ENCODE measurements at places on chromosomes 6 and 20.
A peak's percentile ranks its signal among the peaks of the same experiment; 100 is the strongest.

DNA sequence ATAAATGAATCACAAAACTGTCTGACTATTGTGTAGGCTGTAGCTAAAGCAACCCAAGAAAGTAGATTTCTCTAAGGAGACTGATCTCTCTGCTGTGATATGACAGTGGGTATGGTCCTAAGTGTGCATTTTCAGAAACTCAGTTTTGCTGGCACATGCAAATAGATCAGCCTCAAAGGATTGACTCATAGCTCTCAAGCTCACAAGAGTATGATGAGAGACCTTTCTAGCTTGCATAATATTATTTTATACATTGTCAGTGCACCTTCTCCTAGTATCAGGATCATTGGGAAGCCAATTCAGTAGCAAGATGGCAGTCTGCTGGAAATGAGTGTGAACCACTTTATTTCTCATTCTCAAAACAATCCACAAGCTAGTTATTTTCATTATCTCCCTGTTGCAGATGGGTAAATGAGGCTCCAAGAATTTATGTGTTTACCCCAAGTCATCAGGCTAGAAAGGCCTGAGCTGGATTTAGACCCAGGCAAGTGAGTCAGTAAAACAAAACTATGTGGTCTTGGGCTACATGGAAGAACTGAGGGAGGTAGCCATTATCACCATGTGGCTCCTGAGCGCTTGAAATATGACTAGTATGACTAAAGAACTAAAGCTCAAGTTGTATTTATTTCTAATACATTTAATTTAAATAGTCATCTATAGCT, 27.9 kb upstream of the PLCB4 start:
- no peak overlapping the region for H3K27ac ChIP-seq
- no peak overlapping the region for H3K4me3 ChIP-seq

GRCh38 chr6:5936140-5936539, 70.6 kb downstream of the NRN1 start:
- no peak for DNase-seq
- H3K27me3 ChIP-seq, result peaks cover 2% of the 10 kb centered on the region
- no peak overlapping the region for H3K4me3 ChIP-seq
- H3K27ac ChIP-seq, result no peak overlapping the region
- H3K36me3 ChIP-seq, result no peaks in the 10 kb centered on the region

- H3K4me3 ChIP-seq, result no peak within 1 kb of the TSS
- DNase-seq, result peak; percentile 74
- H3K27ac ChIP-seq, result peak within 1 kb of the TSS; percentile 22
- no peaks in the 10 kb centered on the region for H3K36me3 ChIP-seq
Measured at GRCh38 chr6:45327956-45328522, at the start of gene RUNX2. Gene RUNX2 (plus strand): TSS chr6:45328330. CDS start chr6:45328727, 397 bp downstream.

DNA sequence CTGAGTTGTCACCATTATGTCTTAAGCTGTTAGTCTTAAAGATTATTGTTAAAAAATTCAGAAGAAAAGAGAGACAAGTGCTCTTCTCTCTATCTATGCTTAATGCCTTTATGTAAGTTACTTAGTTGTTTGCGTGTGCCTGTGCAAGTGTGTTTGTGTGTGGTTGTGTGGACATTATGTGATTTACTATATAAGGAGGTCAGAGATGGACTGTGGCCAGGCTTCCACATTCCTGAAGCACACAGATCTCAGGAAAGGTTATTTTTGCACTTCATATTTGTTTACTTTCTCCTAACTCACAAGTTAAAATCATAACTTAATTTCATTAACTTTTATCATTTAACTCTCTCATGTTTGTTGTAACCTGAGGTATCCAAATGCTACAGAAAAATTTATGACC, 14.5 kb downstream of the ENPP4 start:
- H3K27me3 ChIP-seq, result no peaks in the 10 kb centered on the region
- no peak overlapping the region for H3K27ac ChIP-seq
- H3K4me1 ChIP-seq, result no peaks in the 10 kb centered on the region
- no peaks in the 10 kb centered on the region for H3K36me3 ChIP-seq
- no peak overlapping the region for H3K4me3 ChIP-seq

DNA sequence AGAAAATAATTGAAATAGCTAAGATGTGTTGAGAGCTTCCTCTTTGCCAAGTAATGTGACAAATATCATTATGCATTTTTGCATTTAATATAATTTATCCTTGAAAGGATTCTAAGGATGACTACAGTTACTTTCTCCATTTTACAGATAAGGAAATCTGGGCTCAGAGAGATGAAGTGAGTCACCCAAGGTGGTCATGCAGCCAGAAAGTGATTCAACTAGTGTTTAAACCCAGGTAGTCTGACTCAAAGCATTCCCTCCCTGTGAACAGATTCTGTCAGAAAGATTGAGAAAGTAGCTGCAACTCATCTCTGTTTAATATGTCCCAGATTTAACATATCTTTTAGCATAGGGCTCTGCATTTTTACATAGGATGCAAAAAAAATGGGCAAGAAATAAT, 28.1 kb downstream of the NRSN1 start:
- no peaks in the 10 kb centered on the region for H3K4me1 ChIP-seq
- no peak overlapping the region for H3K27ac ChIP-seq
- no peaks in the 10 kb centered on the region for H3K36me3 ChIP-seq
- no peaks in the 10 kb centered on the region for H3K27me3 ChIP-seq
- no peak for DNase-seq

GRCh38 chr6:143449714-143450452, 612 bp downstream of the ADAT2 start:
- H3K27ac ChIP-seq, result peak overlapping the region; percentile 56
- no peaks in the 10 kb centered on the region for H3K27me3 ChIP-seq
- peak overlapping the region; percentile 99 for H3K4me3 ChIP-seq
- DNase-seq, result peak; percentile 57

DNA sequence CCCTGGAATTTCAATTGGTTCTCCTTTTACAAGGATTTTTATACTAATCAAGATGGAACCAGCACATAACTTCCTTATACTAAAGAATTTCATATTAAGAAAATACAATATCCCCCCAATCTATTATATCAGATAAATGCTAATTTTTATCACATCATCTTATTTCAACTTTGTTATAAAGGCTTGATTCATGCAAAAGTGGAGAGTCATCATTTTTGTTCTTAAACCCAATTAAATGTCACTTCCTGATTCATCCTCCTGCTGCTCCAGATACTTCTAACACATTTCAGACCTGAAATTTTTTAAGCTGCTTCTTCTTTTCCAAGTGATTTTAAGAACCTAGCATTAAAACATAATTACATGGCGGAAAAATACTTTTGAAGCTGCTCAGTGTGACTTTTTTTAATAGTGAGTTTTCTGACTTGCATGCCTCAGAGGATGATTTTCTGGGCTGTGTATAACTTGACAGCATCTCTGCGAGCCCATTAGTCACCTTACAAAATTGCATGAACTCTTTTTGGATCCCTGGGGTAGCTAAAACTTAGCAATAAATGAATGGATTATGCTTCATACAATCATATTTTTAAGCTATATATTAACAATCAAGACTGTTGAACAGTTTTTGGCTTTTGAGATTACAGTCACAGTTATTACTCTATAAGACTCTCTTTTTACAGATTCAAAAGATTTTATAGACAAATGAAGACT, 134.1 kb downstream of the ELOVL4 start:
- H3K27me3 ChIP-seq, result peaks cover 3% of the 10 kb centered on the region
- no peak for DNase-seq
- no peak overlapping the region for H3K27ac ChIP-seq
- no peaks in the 10 kb centered on the region for H3K36me3 ChIP-seq

DNA sequence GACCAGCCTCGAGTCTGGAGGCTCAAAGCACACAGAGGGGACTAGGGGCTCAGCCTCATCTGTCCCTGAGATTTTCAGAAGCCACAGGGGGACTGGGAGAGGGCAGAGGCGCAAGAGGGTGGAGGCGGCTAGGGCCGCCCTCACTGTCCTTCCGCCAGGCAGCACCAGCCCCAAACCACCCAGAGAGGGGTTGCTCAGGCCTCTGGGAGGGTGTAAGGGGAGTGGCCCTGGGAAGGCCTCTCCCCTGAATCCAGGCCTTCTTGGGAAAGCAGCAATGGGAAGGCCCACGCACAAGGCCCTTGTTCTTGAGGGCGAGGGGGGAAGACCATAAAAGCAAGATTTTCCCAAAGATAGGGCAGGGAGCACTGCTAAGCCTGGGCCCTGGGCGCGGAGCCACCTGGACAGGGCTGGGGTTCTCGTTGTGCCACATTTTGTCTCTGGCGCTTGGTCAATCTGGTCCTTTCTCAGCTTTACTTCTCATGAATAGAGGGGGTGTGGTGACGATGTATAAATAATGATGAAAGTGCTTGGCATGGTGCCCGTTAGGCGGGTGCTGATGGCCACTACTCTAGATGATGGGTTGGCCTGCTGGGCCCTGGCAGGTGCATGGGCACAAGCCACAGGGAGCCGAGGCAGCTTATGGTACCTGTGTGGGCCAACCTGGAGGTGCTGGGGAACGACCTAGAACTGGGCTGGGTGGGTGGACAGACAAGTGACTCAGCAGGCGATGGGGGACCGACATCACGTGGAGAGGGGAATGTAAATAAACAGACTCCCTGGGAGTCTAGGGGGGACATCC, 4.8 kb downstream of the SAMD10 start:
- no peaks in the 10 kb centered on the region for H3K36me3 ChIP-seq
- no peak for DNase-seq

GRCh38 chr20:38127920-38128528, 37.0 kb downstream of the TGM2 start:
- H3K4me1 ChIP-seq, result peaks cover 24% of the 10 kb centered on the region
- no peak for DNase-seq
- no peak overlapping the region for H3K27ac ChIP-seq
- H3K36me3 ChIP-seq, result no peaks in the 10 kb centered on the region
- H3K27me3 ChIP-seq, result peaks cover 21% of the 10 kb centered on the region
- H3K4me3 ChIP-seq, result no peak overlapping the region

- no peak for DNase-seq
- H3K36me3 ChIP-seq, result no peaks in the 10 kb centered on the region
- H3K27ac ChIP-seq, result no peak overlapping the region
- no peak overlapping the region for H3K4me3 ChIP-seq
- no peaks in the 10 kb centered on the region for H3K4me1 ChIP-seq
Measured at GRCh38 chr6:84242265-84242664, 14.8 kb upstream of the CEP162 start.

Data from mesenchymal stem cell (in vitro differentiated cells and primary cell).